ENCODE measurements at places on chromosomes 6 and 20. TPM values are rescaled to one million over a fixed set of nuclear protein-coding genes. Genes with fewer than 3 reads are reported as not detected.
A peak's percentile ranks its signal among the peaks of the same experiment; 100 is the strongest.

Gene TAAR9
- total RNA-seq = not detected

Gene FARS2
- total RNA-seq = 16.3 TPM

Gene CGA
- total RNA-seq = not detected

DNA sequence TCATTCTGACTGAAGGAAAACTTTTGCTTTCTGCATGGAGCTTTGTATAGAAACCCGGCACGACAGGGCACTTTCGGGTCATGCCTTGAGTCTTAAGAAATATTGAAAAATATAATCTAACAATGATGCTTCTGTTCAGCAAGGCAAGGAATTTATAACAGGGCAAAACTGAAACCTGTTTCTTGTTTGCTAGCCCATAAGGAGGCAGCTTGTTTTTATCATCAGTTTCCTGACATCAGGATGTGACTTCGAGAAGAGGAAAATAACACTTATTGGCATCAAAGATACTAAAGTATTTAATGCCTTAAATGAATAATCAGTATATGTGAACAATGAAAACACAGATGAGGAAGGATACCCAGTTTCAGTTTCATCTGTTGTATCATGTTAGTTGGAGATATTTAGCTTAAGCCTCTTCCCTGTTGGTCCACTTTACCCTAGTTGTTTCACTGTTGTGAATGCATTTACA lies 146.5 kb downstream of the CDKAL1 start:
- H3K36me3 ChIP-seq = no peaks in the 10 kb centered on the region
- H3K27ac ChIP-seq = no peak overlapping the region
- no peak overlapping the region for H3K4me3 ChIP-seq
- H3K4me1 ChIP-seq = peaks cover 9% of the 10 kb centered on the region

- peaks cover 4% of the 10 kb centered on the region for H3K4me1 ChIP-seq
- no peak overlapping the region for H3K4me3 ChIP-seq
- no peaks in the 10 kb centered on the region for H3K36me3 ChIP-seq
- peak; percentile 44 for DNase-seq
Observed at GRCh38 chr6:33118525-33119123, 42.8 kb downstream of the HLA-DPB1 start.

Gene LY6G6D
- not detected for total RNA-seq

GRCh38 chr6:124033501-124033900 lies 229.8 kb downstream of the NKAIN2 start:
- no peak overlapping the region for H3K27ac ChIP-seq
- H3K4me1 ChIP-seq = no peaks in the 10 kb centered on the region
- DNase-seq = no peak
- H3K27me3 ChIP-seq = no peaks in the 10 kb centered on the region
- H3K36me3 ChIP-seq = no peaks in the 10 kb centered on the region
- H3K4me3 ChIP-seq = no peak overlapping the region
